Eye (tissue), 1 donor: ENCODE measurements at places on chromosomes 5 and 9.
A peak's percentile ranks its signal among the peaks of the same experiment; 100 is the strongest.

DNA sequence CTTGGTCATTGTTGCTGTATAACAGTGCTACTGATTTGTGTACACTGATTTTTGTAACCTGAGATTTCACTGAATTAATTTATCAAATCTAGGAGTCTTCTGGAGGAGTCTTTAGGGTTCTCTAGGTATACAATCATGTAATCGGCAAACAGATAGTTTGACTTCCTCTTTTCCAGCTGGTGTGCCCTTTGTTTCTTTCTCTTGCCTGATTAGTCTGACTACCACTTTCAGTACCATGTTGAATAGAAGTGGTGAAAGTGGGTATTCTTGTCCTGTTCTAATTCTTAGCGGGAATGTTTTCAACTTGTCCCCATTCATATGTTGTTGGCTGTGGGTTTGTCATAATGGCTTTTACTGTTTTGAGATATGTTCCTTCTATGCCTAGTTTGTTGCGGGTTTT lies 24.7 kb upstream of the RANBP6 start:
- DNase-seq: no peak

DNA sequence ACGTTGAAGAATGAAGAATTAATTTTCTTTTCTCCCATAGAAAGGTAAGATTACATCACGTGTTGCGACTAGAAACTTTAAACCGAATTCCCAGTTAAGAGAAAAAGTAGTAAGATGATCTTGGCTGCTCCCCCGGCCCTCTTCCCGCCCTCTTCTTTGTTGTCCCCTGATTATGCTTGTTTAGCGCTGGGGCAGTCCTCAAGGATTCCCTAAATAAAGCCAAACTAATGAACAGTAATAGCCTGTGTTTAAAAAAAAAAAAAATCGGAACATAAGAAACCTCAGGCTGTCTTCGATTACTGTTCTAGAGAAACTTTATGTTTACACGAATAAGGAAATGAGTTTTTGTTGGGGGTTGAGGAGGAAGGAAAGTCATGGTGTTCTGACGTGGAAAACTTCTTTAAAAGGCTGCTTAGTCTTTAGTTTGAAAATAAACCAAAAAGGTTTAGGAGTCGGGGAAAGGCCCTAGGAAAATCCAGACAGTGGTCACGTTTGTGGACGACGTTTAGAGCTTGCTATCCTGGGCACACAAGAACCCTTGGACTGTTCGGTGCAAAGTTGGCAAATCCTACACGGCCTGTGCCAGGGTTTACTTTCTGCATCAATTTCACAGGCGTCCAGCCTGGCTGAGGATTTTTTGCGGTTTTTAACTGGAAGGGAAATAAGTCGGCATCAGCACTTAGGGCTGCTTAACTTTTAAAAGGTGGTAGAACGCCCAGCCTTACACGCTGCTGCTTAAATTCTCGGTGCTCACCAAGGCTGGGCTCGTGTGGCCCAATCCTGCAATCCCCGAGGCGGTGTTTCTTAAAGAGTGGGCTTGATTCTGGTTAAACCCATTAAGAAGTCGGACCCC lies 1.1 kb upstream of the MAT2B start:
- peak; percentile 86 for DNase-seq

- no peak for DNase-seq
Observed at GRCh38 chr9:306907-307306, 92.2 kb downstream of the DOCK8 start.

- DNase-seq: no peak
Observed at GRCh38 chr5:98779264-98779877, 5.9 kb downstream of the RGMB start.
